ENCODE measurements at places on chromosomes 5 and 9. TPM values are rescaled to one million over a fixed set of nuclear protein-coding genes. Genes with fewer than 3 reads are reported as not detected.

DNA sequence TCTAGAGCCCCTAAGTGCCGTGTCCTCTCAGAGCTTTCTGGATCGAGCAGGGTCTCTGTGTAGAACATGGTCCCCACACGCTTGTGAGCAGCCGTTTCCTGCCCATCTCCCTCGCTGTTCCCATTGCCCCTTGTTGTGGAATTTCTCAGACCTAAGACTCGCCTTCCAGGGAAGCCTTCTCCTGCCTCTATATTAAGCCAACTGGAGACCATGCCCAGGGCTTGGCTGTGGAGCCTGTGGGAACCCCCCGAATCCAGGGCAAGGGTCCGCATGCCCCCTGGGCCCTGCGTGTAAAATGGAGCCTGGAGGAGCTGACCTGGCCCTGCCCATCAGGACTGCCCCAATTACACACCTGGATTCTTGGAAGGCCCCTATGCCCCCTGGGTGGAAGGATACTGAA, 14.5 kb upstream of the SPATA31E1 start:
- DNase-seq: no peak

DNA sequence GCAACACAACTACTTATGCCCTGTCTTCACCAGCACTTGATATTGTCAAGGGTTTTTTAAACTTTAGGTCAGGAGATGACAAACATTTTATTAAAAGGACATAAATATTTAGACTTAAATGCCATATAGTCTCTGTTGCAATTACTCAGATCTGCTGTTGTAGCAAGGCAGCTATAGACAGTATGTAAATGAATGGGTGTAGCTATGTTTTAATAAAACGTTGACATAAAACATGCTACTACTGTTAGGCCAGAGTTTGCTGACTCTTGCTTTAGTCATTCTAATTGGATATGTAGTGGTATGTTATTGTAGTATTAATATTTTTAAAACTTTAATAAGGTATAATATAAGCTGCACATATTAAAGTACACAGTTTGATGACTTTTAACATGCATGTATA, 27.7 kb downstream of the ZNF131 start:
- no peak for DNase-seq

DNA sequence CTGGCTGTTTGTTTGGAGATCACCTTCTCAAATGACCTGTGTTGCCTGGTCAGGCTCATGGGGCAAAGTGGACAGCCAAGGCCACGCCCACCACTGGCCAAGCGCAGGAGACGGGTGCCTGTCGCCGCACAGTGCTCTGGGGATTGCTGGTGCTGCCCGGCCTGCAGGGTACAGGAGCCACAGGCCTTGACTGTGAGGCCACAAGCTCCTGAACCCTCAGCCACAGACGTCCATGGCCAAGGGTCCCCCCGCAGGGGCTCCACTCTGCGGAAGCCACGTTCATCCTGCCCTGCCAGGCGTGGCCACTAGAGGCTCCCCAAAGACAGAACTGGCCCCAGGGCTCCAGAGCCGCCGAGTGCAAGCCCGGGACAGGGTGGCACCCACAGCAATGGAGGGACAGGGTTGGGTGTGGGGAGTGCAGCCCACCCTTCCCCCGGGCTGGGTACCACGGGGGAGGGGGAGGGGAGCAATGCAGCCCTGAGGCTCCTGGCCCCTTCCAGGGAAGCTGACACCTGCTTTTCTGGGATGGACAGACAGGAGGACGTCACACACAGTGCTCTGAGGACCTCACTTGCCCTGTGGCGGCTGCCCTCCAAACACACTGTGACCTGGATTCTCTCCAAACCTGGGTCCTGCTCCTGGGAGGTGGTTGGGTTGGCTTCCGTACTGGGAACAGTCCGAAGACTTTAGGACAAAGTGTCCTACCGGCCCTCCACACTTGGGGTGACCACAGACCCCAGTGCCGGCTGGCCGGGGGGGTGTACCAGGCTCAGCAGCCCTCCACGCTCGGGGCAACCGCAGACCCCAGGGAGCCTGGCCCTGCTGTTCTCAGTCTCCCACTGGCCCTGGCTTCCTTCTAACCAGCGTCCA, 21.5 kb downstream of the TPPP start:
- DNase-seq: peak; percentile 68

C9orf152 gene
- total RNA-seq: not detected

Measured in occipital lobe (tissue), 3 donors.